SK-N-MC (cell line): ENCODE measurements at places on chromosomes 4 and X.

DNA sequence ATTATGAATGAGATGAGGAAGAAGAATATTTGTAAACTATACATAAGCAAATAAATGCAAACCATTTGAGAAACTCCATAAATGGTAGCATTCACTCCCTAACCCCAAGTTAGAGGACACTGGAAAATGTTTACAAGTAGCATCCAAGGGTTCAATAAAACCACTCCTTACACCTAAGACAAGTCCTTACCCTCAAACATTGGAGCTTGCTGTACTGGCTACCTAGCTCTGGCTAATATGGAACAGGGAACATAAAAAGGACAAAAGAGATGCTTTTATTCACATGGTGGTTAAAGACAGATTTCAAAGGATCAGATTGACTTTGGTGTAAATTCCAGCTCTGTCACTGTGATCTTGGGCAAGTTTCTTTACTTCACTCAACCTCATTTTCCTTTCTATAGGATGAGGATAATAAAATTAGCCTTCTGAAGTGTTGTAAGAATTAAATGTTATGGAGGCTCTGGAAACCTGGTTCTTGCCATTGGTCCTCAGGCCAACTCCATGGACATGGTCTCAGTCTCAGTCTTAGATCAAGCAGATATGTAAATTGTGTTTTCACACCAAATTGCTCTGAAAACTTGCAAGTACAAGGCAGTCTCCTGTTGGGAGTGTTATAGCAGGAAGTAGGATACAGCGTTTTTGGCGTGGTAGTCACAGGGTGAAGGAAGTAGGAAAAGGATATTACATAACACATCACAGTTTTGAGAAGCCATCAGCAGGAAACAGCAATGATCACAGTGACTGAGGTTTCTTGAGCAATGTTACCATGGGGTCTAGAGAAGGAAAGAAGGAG, 3.3 kb downstream of the CXCL1 start:
- no peak for DNase-seq

- no peak for DNase-seq
These were observed 509.7 kb downstream of the SMARCA1 start for GRCh38 chrX:129013574-129013973.

- DNase-seq = no peak
These were observed 48.0 kb upstream of the STARD8 start for GRCh38 chrX:68599256-68600152.

GRCh38 chrX:113510586-113510985, 670.0 kb upstream of the AMOT start:
- no peak for DNase-seq

DNA sequence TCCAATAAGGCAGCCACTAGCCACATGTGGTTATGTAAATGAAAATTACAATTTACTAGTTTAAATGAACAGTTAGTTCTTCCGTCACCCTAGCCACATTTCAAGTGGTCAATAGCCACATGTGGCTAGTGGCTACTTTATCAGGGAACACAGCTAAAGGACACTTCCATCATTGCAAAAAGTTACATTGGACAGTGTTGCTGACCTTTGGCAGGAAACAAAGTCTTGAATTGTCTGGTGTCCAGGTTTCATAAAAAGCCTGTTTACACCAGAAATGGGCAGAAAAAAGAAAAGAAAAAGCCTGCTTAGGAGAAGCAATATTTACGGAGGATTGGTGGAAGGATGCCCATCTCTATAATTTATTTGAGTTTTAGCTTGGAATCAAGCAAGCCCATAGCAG, 38.6 kb downstream of the RWDD4 start:
- no peak for DNase-seq

GRCh38 chr4:15794905-15795304, 16.8 kb downstream of the CD38 start:
- DNase-seq = no peak

GRCh38 chr4:189897667-189898066, 43.0 kb upstream of the FRG1 start:
- DNase-seq = no peak

- no peak for DNase-seq
These were observed 2.1 kb downstream of the ELOVL6 start for GRCh38 chr4:110196206-110196870.

GRCh38 chr4:180766944-180767729, 1476.1 kb upstream of the TENM3 start:
- no peak for DNase-seq

- peak; percentile 12 for DNase-seq
These were observed 75.0 kb downstream of the NAA11 start for GRCh38 chr4:79250887-79251286.

- DNase-seq = no peak
These were observed 108.2 kb downstream of the NSUN7 start for GRCh38 chr4:40857956-40858355.

DNA sequence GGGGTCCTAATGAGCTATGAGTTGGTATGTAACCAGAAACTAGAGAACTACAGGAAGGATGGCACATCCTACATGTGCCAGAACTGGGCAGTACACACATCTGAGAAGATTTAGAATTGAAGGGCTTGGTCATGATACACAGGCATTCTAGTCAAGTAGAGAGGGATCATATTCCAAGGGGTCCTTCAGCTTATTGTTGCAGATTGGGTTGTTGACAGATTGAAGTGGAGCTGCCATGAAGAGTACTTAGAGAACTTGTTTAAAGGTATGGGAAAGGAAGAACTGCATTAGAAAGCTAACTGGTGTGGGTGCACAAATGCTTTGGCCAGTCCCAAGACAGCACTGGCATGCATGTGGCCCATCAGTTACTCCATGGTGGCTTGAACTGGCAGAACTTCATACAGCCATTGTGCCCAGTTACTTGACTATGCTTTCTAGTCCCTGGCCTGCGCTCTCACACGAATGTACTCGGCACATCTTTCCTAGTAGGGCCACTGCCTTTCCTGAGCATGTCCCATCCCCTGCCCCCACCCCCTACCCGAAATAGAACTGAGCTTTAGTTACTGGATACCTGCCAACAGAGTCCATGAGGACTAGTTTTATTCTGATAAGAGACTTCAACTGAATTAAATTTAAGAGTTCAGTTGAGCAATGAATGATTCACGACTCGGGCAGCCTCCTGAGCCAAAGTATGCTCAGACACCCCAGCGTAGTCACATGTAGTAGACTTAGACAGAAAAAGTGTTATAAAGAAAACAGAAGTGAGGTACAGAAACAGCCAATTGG, 64.0 kb downstream of the CCNG2 start:
- DNase-seq = no peak

DNA sequence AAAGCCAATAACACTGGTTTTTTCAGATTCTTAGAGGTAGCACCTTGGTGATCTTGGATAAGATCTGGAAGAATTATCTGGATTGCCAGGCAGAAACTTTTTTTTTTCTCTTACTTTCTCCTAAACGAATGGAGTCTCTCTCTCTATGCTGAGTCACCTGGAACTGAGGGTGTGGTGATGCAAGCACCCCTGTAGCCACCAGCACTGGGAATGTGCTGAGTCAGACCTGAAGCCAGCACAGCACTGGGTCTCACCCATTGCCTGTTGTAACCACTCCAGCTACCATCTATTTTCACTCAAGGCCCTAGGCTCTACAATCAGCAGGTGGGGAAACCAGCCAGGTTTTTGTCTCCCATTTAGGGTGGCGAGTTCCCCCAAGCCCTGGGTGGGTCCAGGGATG, 923.8 kb downstream of the RAPGEF2 start:
- no peak for DNase-seq

DNA sequence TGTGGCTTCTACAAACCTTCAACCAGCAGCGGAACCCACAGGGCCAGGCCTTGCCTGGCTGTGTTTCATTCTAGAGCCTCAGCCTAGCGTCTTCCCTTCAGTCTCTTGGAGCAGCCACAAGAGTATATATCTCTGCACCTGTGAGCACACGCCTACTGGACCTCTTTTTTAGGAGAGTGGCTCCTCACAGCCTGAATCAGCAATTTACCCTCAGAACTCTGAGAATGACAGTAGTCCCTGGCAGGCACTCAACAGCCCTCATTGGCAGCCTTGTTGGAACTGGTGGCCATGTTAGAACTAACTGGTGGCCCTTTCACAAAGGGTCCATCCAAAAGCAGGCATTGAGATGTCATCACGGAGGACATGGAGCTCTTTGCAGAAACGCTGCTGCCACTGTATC, 138.9 kb downstream of the BCOR start:
- no peak for DNase-seq

DNA sequence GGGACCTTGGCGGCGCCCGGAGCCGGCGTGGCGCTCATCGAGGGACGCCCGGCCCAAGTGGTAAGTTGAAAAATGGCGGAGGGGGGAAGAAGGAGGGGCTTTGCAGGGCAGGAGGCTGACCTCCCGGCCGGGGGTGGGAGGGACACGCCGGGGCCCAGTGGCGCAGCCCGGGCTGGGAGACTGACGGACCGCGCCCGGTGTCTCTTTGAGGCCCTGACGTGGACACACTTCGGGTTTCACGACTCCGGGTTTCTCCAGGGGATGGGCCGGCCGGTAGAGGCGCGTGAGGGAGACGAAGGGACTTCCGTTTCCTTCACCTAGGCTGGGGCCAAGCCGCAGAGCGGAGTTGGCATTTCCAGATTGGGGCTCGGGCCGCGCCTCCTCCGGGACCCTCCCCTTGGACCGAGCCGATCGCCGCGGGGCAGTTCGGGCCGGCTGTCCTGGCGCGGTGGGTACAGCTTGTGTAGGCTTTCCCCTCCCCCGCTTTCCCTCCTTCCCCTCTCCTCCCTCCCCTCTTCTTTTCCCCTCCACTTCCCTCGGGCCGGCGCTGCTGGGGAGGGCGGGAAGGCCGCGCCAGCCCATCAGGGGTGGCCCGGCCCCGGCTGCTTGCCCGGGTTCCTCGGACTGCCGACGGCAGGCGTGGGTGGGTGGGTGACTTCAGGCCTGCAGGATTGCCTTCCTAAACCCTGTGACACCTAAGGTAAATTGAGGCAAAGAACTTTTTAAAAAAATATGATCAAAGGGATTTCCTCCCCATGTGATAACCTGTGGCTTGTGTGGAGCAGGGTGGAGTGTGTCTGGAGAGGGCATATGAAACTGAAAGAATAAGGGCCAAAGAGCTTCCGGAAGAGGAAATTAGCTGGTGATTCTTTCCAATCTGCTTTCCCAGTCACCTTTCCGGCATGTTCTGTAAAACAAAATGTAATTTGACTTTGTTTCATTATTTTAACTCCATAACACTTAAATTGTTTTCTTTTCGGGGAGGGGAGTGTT, at the start of gene XIAP:
Gene XIAP (plus strand): TSS at position 208 of the 993 bp plus-strand sequence. CDS start 25,610 bp downstream, outside the sequence.
- DNase-seq = no peak

DNA sequence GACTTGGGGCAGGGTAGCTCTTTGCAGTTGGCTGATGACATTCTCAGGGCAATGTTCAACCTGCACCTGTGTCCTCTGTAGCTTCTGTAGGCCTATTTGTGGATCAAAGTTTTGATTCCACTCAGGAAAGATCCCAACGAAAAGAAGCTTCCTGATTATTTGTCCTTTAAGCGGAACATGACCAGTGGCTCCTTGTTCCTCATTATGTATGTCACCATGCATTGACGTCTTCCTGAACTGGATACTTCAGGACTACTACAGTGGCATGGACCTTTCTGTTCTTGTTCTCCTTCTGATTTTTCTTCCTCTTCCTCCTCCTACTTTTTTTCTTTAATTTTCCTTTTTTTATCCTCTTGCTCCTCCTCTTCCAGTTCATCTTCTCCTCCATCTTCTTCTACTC, 62.4 kb downstream of the NBDY start:
- DNase-seq = no peak

DNA sequence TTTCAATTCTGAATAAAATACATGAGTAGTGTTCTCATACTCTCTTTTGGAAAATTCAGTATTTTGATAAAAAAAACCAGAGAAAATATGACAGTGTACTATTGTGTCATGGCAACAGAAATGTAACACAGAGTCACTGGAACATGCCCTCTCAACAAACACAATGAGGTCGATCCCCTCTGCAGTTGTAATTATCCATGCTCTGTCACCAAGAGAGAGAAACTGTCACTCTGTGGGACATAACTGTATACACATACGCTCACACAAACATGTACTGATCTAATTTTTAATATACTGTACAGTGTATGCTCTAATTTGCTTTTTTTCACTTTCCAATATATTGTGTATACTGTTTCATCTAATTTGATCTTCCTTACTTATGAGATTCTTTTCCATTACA, 1136.8 kb upstream of the TENM3 start:
- no peak for DNase-seq

DNA sequence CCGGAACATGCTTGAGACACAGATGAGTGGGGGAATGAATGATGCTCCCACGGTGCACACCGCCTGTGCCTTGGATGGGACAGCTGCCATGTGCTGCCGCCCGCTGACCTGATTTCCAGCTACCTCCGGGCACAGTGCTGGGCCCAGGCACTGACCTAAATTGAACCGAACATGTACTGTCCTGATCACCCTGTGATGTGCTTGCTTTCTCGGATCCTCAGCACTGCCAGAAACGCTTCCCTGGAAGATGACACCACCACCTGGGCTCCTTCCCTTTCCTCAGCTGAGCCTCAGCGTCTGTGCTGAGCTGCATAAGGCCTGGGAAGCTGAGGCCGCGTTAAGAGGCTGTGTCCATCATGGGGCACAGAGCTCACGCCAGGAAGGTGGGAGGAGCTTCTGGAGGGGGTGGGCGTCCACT, 39.3 kb upstream of the MXD4 start:
- DNase-seq = no peak

DNA sequence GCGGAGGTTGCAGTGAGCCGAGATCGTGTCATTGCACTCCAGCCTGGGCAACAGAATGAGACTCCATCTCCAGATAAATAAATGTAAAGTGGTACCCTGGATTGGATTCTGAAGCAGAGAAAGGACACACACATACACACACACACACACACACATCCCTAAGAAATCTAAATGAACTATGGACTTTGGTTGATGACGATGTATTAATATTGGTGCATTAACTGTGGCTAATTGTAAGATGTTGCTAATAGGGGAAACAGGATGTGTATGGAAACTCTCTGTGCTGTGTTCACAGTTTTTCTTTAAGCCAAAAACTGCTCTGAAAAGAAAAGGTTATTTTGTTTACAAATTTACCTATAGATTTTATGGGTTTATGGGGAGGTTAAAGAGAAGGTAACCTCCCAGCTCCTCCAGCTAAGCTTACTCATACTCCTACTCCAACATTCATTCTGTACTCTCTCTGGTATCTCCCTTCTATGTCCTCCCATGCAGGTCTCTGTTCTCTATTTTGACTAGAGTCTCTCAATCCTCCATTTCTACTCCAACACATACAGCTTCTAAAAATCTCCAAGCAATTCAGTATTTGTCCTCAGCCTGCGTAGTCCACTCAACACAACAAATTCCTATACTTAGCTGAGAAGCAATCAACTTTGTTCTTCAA, 46.5 kb upstream of the RELL1 start:
- no peak for DNase-seq

DNA sequence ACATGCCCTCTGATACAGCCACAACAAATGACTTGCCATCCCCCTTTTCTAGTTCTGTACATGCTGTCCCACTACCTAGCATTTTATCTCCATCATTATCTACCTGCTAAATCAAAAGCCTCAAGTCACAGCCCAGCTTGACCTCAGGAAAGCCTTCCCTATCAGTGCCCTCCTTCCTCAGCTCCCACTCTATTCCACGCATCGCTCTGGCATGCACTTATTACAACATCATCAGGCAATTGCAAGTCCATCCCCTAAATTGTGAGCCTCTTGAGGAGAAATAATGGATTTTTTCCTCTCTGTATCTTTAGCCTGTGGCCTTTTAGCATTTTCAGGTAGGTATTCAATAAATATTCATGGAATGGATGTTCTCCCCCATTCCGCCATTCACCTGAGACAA, 5.7 kb downstream of the ARL13A start:
- DNase-seq = no peak
